ENCODE measurements at places on chromosomes 12 and 14.

DNA sequence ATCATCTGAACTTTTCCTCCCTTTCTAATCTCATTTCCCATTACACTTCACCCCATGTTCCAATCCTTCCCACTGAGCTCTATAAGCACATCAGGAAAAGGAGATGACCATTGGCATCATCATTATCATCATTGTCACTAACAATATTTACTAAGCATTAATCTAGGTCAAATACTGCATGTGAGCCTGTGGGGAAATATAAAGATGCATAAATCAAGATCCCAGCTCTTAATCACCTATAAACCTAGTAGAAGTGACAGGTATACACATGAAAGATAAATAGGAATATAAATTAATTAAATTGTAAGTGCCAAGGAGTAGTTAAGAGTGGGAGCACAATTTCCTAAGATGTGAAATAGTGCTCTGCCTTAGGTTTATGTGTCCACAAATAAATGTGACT, 100.6 kb downstream of the OTOGL start:
- no peak for DNase-seq

- no peak for DNase-seq
Measured at GRCh38 chr14:54591461-54591860, 24.5 kb downstream of the SAMD4A start.

- DNase-seq: no peak
Measured at GRCh38 chr12:68835333-68835908, 27.4 kb downstream of the MDM2 start.

DNA sequence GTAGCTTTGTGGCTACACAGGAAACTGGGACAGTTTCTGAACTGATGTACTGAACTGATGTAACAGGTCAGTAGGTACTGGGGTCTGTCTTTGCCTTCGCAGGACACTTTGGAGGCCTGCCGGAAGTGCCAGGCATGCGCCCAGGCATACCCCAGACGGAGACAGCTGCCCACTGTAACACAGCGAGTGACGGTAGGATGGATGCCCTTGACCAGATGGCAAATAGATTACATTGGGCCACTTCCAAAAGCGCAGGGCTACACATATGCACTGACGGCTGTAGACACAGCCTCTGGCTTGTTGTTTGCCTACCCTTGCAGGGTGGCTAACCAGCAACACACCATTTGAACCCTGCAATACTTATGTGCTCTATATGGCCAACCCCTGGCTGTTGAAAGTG, 94.1 kb upstream of the TMPO start:
- no peak for DNase-seq

GRCh38 chr12:123099560-123100192, 51.2 kb downstream of the PITPNM2 start:
- DNase-seq: no peak

DNA sequence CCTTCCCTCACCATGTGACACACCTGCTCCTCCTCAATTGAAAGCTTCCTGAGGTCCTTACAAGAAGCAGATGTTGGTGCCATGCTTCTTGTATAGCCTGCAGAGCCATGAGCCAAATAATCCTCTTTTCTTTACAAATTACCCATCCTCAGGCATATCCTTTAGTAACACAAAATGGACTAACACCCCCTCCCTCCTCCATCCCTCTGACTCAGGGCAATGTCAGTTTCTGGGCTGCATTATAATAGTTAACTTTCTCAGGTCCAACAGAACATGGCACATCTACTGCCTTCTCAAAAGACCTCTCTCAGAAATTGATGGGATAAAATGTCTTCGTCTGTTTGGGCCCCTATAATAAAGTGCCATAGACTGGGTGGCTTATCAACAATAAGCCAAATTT, 287.0 kb downstream of the DPF3 start:
- no peak for DNase-seq

DNA sequence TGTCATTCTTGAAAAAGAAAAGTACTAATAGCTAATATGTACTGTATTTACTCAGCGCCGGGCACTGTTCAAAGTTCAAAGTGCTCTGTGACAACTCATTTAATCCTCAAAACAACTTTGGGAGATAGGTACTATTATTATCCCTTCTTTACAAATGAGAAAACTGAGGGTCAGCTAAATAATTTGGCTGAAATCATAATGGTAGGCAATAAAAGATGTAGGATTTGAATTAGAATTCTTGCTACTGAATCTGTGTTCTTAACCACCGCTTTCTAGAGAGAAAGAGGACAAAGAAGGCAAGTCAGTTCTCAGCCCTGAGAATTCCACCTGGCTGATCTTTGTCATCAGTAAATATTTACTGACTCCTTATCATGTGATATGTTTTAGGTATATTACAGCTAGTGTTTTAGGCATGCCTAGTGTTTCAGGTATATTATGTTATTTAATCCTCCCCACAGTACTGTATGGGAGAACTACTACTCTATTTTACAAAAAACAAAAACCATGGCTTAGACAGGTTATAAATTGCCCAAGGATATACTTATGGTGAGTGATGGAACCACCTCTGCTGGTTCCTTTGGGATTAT, 205.7 kb upstream of the GZMB start:
- DNase-seq: no peak

- DNase-seq: no peak
Measured at GRCh38 chr12:118361092-118361404, 11.7 kb downstream of the TAOK3 start.

DNA sequence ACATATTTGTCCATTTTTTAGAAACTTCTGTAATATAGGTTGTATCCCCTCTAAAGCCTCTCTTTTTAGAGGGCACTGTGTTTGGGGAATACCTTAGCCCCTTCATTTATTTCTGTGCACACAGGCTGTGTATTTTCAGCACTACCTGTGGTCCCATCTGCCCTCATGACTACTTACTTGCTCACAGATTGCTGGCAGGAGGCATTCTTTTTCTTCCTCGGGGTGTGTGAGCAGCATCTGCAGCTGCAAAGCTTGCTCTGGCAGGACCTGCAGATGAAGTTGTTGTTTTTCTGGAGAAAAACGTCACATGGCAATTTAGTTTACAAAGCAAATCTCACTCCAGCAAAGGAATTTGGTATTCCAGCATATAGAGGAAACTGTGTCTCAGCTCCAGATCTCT, 24.3 kb downstream of the ANG start:
- no peak for DNase-seq

DNA sequence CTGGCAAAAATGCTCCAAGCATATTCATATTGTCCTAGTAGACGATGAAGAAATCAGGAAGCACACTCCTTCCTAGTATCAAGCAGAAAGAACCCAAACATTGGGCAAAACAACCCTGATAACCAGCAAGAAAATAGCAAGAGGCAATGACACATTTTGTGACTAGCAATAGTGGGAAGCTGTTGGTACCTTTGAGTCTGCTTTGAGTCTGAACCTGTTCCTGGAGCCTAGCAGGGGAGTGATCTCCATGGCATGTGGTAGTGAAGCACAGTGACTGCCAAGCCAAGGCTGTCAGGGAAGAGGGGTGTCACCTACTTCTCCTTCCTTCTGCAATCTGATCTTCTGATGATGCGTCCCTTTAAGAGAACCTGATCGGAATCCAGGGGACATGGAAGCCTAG, 533.9 kb downstream of the VRK1 start:
- DNase-seq: no peak

DNA sequence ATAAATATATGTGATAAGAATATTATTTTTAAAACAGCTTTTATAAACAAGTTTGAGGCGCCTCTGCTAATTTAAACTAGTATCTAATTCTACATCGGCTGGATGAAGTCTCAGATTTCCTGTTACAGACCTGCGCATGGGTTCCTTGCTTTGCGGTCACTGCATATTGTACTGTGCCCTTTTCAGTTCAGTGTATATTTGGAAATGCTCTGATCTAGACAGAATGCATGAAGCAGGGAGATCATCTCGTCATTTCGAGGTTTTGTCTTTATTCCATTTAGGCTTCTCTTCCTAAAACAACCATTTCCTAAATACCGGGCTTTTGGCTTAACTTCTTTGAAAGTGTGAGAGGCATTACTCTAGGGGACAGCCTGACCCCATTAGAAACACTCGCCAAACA, 25.6 kb downstream of the CRACR2A start:
- no peak for DNase-seq

DNA sequence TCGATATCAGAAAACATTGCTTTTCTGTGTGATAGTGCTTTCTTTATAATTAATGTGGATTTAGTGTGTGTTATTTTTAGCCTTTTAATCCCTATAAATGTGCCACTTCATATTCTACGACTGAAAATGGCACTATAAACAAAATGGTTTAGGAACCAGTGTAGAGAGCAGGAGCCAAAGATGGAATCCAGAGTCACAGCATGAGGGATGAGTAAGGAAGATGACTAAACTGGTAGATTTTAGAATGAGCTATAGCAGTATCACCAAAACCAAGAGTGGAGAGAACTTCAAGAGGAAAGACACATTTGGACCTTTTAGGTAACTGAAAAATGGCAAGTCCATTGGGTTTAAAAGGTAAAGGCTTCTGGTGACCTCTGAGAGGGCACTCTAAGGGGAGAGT, 887.2 kb downstream of the NRXN3 start:
- DNase-seq: no peak

GRCh38 chr12:52515319-52515646, 4.9 kb downstream of the KRT5 start:
- no peak for DNase-seq

DNA sequence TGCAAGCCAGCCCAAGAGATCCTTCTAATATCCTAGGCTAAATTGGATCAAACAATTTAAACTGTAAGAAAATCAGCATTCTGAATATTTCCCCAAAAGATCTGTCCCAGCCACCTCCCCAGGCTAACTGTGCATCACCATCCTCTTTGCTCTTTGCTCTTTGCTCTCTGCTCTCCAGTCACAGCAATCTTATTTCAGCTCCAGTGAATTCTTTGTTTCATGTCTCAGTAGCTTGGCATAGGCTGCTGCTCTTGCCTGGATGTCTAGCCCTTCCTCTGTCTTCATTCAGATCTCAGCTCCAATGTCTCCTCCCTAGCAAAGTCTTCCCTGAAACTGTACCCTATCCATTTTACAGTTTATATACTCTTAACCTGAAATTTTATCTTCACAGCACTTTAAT, 399.8 kb upstream of the USP15 start:
- DNase-seq: no peak

- DNase-seq: no peak
Measured at GRCh38 chr12:18383203-18383602, 121.9 kb downstream of the PIK3C2G start.

DNA sequence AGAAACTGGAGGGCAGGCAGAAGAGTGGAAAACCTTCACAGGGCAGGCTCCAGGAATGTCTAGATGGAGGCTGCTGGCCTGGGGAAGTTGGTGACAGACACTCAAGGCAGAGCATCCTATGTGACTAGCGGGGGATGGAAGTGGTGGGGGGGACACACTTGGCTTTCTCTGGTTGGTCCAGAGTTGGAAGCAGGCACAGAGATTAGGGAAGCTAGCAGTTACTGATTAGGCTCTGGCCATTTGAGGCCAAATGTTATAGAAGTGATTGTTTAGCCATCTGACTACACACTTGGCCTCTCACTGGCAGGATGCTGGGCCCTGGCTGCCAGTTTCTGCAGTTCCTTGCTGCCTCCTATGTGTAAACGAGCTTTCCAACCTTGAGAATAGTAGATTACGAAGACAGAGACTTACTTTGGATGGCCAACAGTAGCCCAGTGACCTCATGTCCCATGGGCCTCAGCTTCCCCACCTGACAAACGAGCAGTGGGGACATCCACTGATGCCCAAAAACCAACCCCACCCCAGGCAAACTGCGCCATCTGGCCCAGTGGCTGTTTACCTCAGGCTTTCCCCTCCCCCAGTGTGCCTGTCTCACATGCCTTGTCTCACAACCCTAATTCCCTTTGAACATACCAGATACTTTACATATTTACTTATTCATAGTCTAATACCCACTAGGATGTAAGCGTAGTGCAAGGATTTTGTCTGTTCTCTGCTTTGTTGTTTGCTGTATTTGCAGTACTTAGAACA, 102.7 kb downstream of the PAPLN start:
- DNase-seq: no peak

DNA sequence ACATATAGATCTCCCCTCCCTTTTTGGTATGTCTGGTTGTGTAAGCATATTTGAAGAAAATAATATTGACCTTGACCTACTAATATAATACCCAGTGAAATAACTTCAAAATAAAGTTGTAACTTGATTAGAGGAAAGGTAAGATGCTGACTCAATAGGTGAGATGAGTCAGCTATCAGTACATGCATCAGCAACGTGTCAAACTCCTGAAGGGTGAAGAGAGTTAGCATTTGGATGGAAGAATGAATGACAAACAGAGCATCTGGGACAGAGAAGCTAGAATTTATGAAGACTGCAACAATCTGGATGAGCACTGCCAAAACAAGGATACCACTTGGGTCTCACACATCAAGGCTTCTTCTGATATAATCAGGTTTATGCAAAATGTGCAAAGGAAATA, 74.9 kb downstream of the PPP2R5E start:
- DNase-seq: no peak

DNA sequence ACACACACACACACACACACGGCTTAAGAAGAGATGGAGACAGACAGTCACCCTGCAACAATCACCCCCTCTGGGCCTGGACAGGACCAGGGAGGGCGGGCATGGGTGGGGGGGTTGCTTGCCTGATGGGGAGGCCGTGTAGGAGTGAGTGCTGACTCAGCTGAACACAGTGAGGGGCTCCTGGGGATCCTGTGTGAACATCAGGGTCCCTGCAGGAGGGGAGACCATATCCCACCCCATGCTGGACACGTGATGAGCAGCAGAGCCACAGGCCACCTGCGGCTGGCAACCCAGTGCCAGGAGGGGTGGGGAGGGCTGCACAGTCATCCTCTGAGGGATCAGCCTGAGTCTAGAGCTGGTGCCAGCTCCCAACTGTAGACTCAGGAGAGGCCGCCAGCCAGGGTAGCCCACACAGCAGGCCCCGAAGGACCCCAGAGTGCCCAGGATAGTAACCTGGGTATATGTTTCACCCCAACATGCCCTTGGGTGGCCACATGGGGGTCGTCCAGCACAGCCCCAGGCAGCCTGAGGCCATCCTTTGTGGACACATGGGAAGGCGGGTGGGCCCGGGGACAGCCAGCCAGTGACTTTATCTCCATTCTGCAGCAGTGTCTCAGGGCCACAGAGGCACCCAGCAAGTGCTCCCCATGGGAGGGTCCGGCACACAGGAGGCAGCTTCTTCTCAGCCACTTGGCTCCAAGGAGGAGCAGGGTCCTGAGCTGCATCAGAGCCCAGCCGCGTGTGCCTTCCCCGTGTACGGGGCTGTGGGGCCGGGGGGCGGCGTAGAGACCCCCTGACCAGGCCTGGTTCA, 73.7 kb upstream of the SFSWAP start:
- no peak for DNase-seq

- DNase-seq: no peak
Measured at GRCh38 chr14:51295646-51296263, 55.7 kb downstream of the TMX1 start.

All from stimulated activated CD8-positive, alpha-beta memory T cell treated with anti-CD3 and anti-CD28 coated beads, Interleukin-7, amount 100 ng/mL, for 1 hour (primary cell).